ENCODE measurements at places on chromosomes 1 and 21.

DNA sequence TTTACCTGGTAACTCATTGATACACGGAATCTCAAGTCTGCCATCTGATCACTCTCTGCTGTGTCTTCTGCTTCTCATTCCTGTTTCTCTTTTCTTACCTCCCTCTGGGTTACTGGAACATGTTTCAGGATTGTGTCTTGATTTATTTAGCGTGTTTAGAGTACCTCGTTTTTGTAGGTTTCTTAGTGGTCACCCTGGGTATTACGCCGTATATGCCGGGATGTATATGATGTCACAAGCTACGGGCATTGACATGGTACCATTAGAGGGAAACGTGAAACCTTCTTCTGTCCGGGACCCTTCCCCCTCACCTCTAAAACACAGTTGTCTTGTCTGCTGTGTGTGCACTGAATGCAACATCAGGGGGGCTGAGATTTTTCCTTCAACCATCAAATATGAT lies 2.8 kb downstream of the ACTRT2 start:
- DNase-seq: no peak

DNA sequence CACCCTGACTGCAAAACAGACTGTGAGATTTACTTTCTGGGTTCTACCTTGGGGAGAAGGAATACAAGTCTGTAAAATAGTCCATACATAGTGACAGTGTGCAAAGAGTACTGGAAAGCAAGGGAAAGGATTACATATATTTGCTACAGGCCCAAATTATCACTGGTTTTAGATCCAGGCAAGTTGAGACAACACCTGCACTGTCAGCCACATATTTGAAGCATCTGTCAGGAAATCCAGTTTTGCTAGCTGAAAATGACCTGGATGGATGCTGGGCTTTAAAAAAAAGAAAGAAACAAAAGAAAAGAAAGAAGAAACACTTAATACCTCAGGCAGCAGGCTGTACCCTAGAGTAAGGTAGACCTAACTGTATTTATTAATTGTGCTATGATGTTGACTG lies 23.9 kb upstream of the SPRR2G start:
- DNase-seq: no peak

GRCh38 chr21:33799378-33800090 lies 116.1 kb downstream of the ATP5PO start:
- no peak for DNase-seq

GRCh38 chr1:14968251-14968851 lies 185.2 kb upstream of the TMEM51 start:
- DNase-seq: no peak

DNA sequence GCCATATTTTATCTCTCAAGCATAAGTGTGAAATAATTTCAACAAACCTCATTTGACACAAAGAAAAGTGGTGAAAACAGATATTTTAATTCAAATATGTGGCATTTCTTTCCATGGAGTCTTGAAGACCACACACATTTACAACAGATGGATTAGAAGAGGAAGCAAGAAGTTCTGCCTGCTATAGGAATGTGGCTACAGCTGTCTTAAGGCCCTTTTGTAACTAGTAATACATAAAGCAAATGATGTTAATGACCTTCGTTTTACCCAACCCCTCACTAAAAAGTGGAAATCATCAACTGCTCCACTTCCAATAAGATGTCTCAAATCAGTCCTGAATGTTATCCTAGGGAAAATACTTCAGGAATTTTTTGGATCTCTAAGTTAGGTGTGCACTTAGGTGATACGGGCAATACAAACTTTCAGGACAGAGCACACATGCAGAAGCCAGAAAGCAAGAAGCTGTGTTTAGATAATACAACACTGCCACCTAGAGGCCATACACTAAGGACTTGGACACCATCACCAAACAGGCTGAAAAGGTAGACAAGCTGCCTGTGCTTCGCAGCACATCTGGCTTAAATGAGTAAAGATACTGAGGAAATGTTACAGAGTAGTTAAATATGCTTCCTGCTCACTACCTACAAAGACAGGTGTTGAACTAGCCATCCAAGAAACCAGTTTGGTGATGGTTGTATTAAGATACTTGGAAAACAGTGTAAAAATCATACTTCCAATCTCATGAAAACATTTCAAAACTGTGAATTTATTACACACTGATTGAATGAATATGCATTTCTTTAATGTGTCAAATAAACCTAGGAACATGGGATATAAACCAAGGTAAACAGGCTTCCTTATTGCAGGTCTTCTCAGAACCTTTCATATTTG lies 24.4 kb downstream of the RRAGC start:
- peak; percentile 23 for DNase-seq

DNA sequence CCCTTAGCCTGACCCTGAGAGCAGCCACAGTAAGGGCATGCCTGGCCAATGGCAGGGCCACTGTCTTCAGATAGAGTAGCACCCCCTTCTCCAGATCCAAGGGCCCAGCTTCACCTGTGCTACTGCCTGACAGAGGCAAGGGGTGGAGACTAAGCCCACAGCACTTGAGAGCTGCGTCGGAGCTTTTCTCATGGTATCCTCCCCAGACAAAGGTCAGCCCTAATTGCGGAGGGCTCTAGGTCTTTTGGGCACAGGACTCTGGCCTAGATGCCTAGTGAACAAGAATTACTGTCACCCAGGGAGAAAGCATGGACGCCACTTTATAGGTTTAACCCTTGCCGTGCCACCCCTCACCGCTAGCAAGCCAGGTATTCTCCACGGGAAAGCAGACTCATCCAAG lies 15.1 kb downstream of the KCNC4 start:
- DNase-seq: no peak

DNA sequence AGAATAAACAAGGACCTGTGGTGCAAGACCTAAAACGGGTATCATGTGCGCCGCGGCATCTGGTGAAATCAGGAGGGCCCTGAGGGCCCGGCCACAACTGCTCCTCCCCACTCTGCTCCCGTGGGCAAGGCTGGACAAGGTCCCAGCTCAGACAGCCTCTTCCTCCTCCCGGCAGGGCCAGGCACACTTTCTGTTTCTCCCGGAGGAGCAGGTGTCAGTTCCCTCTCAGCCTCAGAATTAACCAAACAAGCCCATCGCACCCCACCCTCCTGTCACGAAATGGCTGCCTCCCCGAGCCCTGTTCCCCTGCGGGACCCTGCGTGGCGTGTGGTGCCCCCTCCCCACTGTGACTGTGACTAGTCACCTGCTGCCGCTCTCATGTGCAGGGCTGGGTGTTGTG lies 15.2 kb downstream of the PTTG1IP start:
- DNase-seq: no peak

GRCh38 chr1:50425376-50426107 lies 2.3 kb upstream of the DMRTA2 start:
- DNase-seq: no peak

Measured in stimulated activated naive CD8-positive, alpha-beta T cell treated with anti-CD3 and anti-CD28 coated beads, Interleukin-15, Interleukin-2, amounts not matched to agents 100 U/mL and 50 U/mL, for 24 hours (primary cell).